CD4-positive, alpha-beta T cell treated with Interleukin-17A for 1 hour (primary cell): ENCODE measurements at places on chromosomes 1 and 21.

DNA sequence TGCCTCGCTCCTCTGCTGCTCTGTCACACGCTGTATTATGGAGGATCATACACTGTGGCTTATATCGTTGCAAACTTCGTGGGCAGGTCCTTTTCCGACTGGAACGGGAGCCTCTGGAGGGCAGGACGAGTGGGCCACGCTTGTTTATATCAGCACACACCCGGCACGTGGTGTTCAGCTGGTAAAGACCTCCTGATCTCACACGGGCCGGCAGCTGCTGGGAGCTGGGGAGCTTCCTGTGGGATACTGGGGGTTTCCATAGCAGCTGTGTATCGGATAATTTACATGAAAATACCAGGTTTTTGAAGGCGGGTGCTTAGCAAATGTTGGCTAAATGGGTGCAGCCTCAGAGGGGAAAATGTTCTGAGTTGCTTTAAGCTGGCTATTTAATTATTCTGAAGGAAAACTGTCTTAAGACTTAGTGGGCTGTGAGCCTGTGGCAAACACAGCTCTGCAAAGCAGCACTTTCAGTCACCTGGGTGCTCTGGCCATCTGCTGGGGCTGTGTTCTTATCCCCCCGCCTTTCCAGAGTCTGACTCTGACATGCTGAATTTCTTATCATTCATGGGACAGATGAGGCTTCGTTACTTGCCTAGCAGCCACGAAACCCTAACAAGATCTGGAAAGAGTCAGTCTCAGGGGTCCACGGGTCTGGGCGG lies 103.6 kb upstream of the GCLM start:
- DNase-seq: no peak

DNA sequence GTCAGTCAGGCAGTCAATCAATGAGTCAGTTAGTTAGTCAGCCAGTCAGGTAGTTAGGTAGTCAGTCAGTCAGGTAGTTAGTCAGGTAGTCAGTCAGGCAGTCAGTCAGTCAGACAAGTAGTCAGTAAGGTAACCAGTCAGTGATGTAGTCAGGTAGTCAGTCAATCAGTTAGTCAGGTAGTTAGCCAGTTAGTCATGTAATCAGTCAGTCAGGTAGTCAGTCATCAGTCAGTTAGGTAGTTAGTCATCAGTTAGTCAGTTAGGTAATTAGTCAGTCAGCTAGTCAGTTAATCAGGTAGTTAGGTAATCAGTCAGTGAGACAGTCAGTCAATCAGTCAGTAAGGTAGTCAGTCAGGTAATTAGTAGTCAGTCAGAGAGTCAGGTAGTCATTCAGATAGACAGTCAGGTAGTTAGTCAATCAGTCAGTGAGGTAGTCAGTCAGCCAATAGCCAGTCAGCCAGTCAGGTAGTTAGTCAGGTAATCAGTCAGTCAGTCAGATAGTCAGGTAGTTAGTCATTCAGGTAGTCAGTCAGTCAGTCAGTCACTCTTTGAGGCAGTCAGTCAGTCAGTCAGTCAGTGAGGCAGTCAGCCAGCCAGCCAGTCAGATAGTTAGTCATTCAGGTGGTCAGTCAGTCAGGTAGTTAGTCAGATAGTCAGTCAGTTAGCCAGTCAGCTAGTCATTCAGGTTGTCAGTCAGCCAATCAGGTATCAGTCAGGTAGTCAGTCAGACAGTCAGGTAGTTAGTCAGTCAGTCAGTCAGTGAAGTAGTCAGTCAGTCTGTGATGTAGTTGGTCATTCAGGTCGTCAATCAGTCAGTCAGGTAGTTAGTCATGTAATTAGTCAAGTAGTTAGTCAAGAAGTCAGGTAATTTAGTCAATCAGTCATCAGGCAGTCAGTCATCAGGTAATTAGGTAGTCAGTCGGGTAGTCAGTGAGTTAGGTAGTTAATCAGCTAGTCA lies 15.3 kb downstream of the KRTAP10-1 start:
- no peak for DNase-seq

- no peak for DNase-seq
Observed at GRCh38 chr1:244948416-244948815, 84.1 kb upstream of the HNRNPU start.

GRCh38 chr1:98267423-98267822 lies 346.6 kb upstream of the DPYD start:
- no peak for DNase-seq

DNA sequence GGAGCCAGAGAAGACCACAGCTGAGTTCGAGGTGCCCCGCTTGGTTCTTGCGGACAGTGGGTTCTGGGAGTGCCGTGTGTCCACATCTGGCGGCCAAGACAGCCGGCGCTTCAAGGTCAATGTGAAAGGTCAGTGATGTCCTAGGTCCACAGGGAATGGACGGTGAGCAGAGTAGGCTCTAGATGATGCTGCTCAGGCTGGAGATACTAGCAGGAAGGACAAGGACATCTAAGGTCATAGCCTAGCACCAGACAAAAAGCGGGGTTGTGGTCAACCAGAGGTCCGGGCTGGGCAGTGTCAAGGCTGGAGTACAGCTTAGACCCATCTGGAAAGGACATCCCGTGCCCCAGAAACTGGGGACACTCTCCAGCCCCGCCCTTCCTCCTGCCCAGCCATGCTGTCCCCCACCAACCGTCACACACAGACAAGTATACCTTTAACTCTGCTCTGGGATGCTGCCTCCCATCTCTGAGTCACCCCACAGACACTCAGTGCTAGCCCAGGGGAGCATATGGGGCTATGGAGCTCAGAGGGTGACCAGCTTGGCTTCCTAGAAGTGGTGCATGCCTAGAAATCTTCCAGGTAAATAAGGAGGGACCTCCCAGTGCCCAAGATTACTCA lies 8.7 kb downstream of the TIE1 start:
- DNase-seq: no peak
